Activated T-helper 1 cell treated with anti-CD3 and anti-CD28 coated beads, Interleukin-2, amount 50 U/mL, for 16 hours (primary cell): ENCODE measurements at places on chromosomes 12 and 14.

GRCh38 chr12:66036317-66036716, 94.2 kb downstream of the LLPH start:
- no peak for DNase-seq

DNA sequence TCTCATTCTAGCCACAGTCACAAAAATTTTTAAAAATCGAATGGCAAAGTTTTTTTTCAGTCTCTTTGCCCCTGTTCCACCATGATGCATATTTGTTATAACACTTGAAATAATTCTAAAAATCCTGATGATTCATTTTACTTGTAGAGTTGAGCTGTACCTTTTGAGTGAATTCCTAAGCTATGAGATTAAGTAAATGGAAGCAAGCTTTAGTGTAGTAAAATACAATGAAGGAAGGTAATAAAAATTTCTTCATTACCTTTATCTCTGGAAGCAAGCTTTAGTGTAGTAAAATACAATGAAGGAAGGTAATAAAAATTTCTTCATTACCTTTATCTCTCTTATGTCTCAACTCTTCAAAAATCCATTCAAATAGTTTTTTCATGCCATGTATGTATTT, 46.1 kb downstream of the TMTC3 start:
- no peak for DNase-seq

- DNase-seq: no peak
Measured at GRCh38 chr12:111335811-111336210, 33.1 kb downstream of the PHETA1 start.

GRCh38 chr12:124389138-124389724, 94.3 kb downstream of the RFLNA start:
- DNase-seq: peak; percentile 40

- DNase-seq: no peak
Measured at GRCh38 chr12:102298022-102298421, 100.4 kb upstream of the PMCH start.

DNA sequence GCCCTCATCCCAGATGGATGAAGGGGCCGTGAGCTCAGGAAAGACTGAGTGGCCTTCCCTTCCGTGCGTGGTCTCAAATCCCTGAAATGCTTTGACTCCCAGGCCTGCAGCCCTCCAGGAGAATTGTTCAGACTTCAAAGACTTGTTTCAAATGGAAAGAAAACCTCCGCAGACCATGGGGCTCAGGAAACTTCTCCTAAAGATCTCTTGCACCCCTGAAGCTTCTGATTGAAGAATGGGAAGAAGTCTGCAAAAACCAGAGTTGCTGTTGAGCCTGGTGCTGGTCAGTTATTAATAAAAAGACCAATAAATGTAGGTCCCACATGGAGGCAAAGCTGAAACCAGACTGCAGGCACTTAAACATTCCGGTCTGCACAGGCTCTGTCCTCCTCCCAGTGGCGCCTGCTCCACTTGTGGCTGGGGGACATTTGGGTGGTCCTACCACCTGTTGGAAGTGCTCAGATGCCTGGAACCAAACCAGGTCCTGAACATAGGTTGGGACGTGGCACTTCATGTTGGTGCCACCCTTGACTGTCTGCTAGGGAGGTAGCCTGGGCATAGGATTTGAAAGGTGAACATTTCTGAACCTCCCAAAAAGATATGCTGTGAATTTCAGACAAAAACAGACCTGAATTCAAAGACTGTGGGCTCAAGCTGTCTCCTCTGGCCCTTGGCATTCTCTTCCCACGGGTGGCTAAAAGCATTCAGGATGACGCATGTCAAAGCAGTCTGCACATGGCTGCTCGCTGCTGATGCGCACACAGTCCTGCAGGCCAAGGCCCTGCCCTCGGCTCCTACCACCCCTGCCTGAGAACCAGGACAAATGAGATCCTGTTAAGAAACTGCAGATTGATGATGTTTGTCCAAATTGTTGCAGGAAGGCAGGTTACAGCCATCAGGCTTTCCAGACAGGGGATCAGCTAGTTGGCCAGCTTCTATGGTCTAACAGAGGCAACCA, 36.2 kb upstream of the MEG3 start:
- no peak for DNase-seq

DNA sequence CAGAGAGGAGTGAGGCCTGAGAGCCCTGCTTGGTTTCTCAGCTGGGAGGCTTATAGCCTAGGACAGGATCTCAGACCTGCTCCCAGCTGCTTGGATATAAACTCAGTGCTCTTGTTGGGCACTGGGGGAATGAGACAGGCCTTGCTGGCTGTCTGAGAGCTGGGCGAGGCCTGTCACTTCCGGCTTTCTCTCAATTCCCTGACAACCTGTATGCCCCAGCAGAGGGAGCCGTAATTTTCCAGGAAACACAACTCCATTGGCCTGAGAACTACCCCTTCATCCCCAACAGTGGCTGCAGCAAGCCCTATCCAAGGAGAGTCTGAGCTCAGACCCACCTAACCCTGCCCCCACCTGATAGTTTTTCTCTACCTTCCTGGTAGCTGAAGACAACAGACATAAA, 258.3 kb upstream of the STXBP6 start:
- DNase-seq: no peak

- no peak for DNase-seq
Measured at GRCh38 chr12:7719946-7720730, 8.9 kb downstream of the DPPA3 start.
